HFF-Myc (cell line): ENCODE measurements at places on chromosomes 3 and 15.

DNA sequence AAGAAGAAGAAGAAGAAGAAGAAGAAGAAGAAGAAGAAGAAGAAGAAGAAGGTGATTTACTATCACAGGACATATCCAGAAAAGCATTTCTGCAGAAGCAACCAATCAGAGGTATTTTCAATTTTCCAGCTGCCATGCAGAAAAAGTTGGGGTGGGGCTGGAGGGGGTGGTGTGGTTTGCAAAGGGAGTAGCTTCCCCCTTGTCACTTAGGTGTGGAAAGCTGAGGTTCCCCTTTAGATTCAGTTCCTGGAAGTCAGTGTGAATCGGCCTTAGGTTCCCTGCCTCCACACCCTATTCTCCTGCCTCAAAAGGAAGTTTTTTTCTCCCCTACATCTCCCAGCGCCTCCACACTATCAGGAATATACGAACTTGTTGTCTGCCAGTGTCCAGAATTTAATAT is 276.7 kb upstream of the ARRDC4 start:
- DNase-seq = no peak

DNA sequence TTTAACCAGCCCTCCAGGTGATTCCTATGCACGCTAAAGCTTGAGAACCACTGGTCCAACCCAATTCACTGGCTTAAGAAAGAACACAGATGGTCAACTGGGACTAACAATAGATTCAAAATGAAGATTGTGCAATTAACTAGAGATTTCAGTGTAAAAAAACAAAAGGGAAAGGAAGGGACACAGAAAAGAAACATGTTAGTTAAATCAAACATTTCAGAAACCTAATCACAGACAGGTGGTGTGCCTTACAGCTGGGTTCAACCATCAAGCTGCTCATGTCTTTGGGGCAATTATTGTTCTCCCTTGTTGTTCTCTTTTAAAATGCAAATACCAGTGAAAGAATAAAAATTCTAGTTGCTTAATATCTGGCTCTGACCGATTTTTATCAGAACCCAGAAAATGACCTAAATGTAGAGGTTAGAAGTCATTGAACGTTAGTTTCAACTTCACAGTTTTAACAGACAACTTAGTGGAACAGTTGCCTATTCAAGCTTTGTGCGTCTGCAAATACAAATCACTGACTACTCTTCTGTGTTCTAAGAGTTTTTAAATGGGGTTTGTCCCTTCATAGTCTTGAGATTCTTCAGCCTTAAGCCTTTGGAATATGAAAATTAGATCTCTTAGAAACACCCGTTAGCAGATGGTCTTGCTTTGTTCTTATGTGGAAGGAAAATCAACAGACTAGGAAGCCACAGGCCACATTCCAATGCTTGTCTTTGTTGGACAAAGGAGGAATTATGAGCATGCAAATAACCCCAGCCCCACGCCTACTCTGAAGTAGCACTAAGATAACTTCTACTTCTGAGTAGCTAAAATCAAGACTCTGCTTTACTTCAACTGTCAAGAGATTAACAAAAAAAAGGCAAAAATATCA is 223.4 kb downstream of the ATP8B4 start:
- DNase-seq = no peak

DNA sequence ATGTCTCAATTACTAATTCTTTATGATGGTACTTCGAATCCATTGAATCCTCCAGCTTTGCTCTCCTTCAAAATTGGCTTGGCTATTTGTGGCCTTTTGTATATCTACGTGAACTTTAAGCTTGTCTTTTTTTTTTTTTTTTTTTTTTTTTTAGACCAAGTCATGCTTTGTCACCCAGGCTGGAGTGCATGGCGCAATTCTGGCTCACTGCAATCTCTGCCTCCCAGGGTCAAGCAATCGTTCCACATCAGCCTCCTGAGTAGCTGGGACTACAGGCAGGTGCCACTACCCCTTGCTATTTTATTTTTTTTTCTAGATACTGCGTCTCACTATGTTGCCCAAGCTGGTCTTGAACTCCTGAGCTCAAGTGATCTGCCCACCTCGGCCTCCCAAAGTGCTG is 7.7 kb upstream of the DIPK2A start:
- DNase-seq = no peak

GRCh38 chr3:198079771-198080520 is 119.9 kb downstream of the LMLN start:
- DNase-seq = no peak

GRCh38 chr3:160665784-160666526 is 11.0 kb upstream of the ARL14 start:
- peak; percentile 49 for DNase-seq

DNA sequence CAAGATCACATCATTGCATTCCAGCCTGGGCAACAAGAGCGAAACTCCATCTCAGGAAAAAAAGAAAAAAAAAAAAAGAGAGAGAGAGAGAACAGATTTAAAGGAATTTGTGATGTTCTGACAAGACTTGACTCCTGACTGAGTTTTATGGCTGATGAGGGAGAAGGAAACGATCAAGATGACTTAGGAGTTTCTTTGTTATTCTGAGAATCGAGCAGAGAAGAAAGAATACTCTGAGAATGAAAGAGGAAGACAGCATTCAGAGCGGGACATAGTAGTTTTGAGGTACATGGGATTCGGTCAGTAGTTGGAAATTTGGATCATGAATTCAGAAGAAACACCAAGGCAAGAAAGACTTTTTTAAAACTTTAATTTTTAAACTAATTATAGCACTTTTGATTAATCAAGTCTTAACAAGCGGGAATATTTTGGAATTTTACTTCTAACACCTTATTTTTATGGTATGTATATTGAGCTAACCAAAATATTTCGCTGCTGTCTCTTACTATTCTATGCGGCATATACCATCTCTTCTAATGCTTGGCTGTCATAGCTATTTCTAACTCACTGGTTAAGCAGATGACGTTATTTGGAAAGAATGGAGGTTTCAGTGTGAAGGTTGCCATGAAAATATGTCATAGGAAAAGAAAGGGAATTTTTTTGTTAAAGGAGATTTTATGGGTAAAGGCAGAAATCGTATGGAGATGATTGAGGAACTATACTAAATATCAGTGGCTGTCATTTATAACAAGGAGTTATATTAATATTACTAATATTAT is 644.1 kb downstream of the RBMS3 start:
- DNase-seq = no peak

DNA sequence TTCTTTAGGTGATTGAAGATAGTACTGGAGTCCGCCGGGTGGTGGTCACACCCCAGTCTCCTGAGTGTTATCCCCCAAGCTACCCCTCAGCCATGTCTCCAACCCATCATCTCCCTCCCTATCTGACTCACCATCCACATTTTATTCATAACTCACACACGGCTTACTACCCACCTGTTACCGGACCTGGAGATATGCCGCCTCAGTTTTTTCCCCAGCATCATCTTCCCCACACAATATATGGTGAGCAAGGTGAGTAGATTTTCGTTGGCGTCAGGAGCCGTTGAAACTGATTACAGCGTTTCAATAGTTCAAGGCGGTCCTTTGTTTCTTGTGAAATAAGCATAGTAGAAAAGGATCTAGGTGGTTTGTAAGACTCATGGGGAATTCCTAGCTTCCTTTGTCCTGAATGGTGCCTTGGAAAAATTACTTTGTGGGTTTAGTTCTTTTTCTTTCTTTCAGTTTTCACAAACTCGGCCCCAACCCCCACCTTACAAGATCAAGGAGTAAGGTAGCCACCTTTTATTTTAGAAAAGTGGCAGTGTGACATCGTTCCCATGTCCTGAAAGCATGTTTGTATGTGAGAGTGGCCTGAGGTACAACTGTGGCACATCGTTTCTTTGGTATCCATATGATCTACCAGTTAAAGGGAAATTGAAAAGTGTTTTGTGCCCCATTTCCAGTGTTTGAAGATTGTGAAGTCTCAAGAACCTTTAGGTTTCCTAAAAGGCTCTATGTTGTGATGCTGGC is 200.6 kb downstream of the GHSR start:
- DNase-seq = no peak

DNA sequence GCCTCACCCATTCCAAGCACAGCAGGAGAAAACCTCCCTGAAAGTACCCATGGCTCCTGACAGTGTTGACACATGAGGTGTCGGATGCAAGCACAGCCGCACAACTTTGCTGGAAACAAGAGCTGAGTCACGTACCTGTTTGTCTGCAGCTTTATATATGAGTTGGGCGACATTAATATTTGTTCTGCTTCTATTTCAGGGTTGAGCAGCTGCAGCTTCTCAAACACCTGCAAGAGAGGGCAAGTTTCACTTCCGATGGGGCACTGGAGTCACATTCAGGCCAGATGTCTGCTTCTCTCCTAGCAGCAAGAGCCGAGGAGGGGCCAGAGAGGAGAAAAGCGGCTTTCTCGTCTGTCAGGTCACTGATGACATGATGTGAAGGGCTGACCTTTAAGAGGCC is 88.0 kb downstream of the NUP210 start:
- DNase-seq = no peak

- no peak for DNase-seq
These were observed 60.1 kb downstream of the MGLL start for GRCh38 chr3:127762077-127762786.

GRCh38 chr3:194961571-194961970 is 275.9 kb downstream of the FAM43A start:
- no peak for DNase-seq

DNA sequence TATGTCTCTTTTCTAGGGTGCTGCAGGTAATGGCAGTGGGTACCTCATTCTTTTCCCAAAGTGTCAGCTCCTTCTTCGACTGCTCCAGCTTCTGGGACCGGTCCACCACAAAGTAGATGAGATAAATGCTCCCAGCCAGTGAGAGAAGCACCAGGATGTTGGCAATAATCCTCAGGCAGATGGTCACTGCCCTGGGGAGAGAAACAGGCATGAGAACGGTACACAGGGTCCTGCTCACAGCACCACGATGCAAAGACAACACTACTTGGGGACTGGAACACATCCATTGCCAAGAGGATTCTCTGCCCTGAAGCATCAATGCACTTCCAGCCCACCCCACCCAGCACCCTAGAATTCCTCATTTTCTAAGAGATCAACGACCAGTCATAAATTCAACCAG is 22.4 kb downstream of the TMC3 start:
- DNase-seq = no peak

- DNase-seq = no peak
These were observed 18.5 kb upstream of the CTXND1 start for GRCh38 chr15:80270472-80270871.

- DNase-seq = no peak
These were observed 138.8 kb downstream of the SMAD6 start for GRCh38 chr15:66840615-66841390.

DNA sequence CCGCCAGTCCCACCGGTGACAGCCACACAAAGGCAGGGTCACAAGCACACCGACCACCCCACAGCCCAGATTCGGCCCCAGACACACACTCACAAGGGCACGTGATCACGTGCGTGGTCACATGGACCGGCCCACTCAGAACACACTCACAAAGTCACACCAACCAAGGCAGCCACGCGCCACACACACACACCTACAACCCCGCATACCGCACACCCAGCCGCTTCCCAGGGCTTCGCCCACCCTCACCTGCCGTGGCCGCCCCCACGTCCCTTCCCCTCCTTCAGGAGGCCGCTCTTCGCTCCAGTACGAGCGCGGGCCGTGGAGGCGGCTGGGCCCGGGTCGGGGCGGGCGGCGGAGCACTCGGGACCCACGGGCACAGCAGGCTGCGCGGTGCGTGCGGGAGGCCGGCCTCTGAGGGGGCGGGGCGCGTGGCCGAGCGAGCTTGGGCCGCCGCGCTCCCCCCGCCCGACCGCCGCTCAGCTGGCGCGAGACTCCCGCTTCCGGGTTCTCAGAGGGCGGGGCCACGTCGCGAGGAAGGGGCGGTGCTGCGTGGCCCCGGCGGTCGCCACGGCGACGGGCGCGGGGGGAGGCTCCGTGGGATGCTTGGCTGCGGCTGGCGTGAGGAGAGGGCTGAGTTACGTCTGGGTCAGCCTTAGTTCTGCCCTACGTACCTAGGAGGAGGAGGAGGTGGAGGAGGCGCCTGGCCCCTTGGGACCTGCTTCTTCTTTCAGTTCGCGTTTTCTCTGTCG is at the start of gene SPG21:
TSS of gene SPG21 (minus strand) at position 499 of the 752 bp plus-strand sequence. CDS start 6,345 bp downstream, outside the sequence.
- DNase-seq = peak; percentile 71

GRCh38 chr3:3800685-3801493 is 1.7 kb downstream of the LRRN1 start:
- no peak for DNase-seq

DNA sequence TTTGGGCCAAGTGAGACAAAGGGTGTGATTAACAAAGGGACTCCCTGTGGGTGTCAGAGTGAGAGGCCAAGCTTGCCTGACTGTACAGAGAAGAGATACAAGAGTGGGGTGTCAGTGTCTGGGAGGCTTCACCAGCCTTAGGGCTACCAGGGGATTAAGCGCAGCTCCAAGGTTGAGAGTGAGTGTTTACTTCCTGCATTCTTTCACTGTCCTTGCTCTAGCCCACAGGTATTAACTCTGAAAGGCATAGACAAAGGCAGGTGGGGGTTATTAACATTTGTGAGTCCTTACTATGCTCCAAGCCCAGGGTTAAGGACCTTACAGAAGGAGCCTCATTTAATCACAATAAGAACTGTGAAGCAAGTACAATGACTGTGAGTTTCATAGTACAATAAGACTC is 107.6 kb downstream of the IL20RB start:
- no peak for DNase-seq

DNA sequence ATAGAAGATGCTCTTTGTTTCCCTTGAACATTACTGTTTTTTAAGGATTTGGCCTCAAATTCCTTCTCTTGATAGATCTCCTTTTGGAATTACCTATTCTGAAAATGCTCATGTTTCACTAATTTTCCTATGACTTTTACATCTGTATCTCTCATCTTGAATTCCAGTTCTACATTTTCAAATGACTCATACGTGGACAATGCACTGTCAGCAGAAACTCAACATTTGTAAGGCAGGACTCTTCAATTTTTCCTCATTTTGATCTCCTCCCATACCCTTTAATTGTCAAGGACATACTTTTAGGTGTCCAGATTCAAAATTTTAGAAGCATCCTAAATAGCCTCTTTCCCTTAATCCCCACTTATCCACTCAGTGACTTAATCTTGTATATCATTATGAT is 341.0 kb upstream of the RASGRP1 start:
- DNase-seq = no peak

DNA sequence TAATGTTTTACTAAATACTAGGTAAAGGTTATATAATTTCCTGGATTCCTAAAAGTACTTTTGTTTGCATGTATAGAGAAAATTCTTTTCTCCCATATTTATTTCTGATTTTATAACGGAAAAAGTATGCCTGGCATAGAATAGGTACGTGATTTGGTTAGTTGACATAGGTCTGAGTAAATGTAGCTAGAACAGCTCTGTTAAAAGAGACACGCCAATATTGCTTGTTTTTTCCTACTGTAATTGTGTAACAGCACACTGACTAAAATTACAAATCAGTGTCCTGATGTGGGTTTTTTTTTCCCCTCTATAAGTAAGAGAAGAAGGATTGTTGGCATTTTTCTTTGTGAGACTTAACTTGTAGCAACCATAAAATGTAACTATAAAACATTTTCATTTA is 26.7 kb downstream of the KLHL24 start:
- DNase-seq = no peak

GRCh38 chr15:42343596-42344232 is 15.6 kb upstream of the CAPN3 start:
- no peak for DNase-seq

- no peak for DNase-seq
These were observed 67.7 kb downstream of the IFT80 start for GRCh38 chr3:160331127-160331937.
